Umbilical cord (tissue), 2 donors: ENCODE measurements at places on chromosomes 3 and 15. TPM values are rescaled to one million over a fixed set of nuclear protein-coding genes. Genes with fewer than 3 reads are reported as not detected.

The SOX14 gene
- total RNA-seq = 0.72 TPM

The SLC28A2 gene
- total RNA-seq = not detected

The IFT80 gene
- total RNA-seq = 120 TPM

The TRIP4 gene
- total RNA-seq = 13.5 TPM

The RNU5B-1 gene
- not detected for total RNA-seq

The TEX55 gene
- not detected for total RNA-seq

The CCR1 gene
- total RNA-seq = 11.1 TPM

The FBXL22 gene
- 86.9 TPM for total RNA-seq

The GPR171 gene
- total RNA-seq = 3.6 TPM
